Cerebellar cortex (tissue), 1 donor: ENCODE measurements at places on chromosomes 13 and 19.

DNA sequence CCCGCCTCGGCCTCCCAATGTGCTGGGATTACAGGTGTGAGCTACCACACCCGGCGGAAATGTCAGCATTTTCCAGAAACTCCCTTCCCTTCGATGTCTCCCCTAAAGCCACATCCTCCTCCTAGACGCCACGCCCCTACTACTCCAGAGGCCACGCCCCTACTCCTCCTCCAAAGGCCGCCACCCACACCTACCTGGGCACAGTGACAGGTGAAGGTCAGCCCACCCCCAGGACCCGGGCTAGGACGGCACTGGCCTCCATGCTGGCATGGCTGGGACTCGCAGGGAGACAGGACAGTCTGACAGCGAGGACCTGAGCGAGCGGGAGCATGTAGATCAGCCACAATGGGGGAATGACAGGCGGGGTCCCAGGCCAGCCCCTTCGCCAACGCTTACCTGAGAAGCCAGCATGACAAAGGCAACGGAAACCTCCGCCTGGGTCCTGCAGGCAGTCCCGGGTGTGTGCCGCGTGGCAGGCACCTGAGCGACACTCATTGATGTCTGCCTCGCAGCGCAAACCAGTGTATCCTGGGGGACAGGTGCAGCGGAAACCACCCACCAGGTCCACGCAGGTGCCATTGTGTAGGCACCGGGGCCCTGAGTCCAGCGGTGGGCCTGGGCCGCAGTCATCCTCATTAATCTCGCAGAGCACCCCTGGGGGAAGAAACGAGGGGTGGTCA lies 22.0 kb downstream of the NOTCH3 start:
- DNase-seq = no peak

DNA sequence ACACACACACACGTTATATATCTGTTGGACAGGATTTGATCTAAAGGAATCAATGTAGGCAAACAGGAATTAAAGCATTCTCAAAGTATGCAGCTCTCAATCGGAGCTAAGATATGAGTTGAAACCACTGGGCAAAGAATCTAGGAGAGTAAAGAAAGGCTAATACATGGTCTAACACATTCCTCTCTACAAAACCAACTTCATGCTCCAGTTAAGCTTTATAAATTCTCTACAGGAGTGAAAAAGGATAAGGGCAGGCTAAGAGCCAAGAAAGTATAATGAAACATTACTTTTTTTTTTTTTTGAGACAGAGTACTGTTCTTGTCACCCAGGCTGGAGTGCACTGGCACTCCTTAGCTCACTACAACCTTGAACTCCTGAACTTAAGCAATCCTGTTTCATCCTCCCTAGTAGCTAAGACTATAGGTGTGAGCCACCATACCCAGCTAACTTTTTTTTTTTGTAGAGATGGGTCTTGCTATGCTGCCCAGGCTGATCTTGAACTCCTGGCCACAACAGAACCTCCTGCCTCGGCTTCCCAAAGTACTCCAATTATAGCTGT lies 10.6 kb downstream of the FBXL3 start:
- DNase-seq = no peak

- DNase-seq = peak; percentile 40
Observed at GRCh38 chr19:33385956-33386355, 12.4 kb downstream of the CEBPG start.

DNA sequence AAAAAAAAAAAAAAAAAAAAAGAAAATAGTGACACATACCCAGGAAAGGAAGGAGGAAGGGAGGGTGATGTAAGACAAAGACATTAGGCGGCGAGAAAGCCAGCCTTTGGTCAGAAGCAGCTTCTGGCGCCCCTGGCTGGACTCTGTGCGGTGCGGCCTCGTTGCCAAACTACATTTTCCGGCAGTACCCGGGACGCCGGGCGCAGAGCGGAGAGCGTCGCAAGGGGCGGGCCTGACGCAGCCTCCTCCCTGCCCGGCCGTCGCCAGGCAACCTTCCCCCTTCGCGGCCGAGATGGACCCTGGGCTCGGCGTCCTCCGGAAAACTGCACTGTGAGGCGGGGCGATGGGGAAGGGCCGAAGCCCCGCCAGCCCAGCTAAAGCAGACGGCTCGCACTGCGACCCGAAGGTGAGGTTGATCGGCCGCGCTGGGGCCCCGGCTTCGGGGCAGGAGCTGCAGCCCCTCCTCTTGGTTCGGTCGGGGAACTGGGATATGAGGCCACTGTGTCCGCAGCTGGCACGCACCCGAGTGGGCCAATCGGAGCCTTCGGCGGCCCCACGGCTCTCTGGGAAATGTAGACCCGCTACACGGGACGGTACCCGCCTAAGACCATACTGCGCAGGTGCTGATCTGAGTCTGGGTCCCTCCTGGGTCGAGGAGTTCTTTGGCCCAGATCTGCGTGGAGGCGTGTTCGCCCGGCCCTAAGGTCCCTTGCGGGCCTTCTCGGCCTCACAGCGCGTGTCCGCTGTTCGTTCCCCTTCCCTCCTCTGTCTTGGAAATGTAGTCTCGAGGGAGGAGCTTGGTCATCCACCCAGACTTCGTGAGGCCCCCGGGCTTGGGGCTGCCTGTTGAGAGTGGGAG lies 2.3 kb upstream of the MZF1 start:
- peak; percentile 93 for DNase-seq

DNA sequence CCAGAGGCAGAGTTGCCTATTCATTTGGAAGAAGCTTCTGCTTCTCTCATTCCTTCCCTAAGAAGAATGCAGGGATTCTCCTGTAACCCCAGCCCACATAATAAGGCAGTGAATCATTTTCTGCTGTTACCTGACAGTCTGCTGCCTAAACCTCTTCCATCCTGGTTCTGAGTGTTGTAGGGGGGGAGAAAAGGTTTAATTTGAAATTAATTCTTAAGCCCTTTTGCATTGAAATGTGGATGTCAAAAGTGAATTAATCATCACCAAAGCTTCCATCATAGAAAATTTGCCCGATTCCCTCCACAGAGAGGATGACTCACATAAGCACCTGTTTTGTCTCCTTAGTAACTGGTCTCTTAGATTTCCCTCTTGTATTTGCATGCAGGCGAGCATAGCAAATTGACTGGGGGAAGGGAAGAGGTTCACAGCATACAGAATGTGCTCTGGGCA lies 146.7 kb upstream of the FNDC3A start:
- DNase-seq = no peak

DNA sequence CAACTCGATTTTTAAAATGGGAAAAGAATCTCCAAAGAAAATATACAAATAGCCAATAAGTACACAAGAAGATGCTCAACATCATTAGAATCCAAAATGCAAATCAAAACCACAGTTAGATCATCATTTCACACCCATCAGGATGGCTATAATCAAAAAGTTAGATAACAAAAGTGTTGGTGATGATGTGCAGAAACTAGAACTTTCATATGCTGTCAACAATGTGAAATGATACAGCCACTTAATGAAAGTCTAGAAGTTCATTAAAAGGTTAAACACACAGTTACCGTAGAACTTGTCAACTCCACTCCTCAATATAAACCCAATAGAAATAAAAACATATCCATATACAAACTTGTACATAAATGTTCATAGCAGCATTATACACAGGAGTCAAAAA lies 11.8 kb downstream of the ZC3H13 start:
- no peak for DNase-seq

DNA sequence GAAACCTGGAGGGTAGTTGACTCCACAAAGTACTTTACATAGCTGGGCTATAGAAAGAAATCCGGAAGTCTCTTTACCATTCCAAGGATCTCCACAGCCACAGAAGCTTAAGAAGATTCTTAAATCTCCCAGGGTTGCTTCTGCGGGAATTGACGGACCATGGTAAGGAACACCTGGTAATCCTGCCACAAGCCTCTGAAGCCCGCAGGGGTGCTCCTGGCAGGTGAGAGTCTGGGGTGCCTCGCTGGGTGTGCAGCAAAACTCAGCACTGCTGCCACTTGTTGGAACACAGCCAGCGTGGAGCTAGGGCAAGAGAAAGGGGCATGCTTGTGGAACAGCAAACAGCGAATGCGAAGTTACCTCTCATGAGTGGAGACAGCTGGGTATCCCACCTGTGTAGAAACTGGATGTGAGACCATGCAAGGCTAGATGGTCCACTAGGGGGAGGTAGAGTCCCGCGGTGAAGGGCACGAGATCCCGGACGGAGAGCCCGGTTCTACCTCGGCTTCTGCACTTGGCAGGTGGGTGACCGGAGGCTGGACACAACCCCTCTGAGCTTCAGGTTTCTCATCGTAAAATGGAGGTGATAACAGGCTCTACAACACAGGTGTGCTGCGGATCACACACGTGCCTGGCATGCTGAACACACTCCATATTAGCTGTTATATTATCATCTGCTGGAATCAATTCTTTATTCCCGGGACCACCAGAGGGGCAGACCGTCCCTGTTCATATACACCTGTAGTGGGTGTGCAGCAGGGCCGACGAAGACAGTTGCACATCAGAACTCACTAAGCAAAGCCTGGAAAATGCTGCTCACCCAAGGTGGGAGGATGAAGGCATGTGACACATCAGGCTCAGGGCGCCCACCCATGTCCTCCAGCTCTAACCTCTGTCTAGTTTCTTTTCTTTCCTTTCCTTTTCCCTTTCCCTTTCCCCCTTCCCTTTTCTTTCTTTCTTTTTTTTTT lies 24.1 kb upstream of the UBAC2 start:
- peak; percentile 71 for DNase-seq

DNA sequence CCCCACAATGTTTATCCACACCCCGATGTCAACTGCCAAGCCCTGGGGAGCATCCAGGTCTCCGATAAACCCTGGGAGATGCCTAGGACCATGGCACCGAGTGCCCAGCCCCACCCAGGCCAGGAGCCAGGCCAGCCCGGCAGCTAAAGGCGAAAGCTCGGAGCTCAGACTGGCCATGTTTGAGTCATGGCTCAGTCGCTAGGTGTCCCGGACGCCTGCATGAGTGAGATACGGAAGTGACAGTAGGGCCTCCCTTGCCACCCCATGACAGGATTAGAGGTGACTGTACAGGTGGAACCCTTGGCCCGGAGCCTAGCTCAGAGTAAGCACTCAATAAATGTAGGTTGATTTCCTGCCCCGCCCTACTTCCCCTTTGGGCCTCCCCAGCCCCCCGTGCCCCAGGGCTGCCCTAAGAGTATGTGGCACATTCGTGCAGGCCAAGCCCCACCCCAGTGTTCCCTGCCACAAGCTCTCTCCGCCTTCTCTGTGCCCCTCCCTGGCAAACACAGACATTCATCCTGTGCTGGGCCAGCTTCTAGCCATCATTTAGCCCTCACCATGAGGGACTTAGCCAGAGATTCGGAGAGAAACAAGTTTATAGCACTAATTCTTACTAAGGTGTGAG lies 5.8 kb upstream of the TPM4 start:
- peak; percentile 73 for DNase-seq

GRCh38 chr19:55678121-55678671 lies 3.2 kb downstream of the EPN1 start:
- no peak for DNase-seq

DNA sequence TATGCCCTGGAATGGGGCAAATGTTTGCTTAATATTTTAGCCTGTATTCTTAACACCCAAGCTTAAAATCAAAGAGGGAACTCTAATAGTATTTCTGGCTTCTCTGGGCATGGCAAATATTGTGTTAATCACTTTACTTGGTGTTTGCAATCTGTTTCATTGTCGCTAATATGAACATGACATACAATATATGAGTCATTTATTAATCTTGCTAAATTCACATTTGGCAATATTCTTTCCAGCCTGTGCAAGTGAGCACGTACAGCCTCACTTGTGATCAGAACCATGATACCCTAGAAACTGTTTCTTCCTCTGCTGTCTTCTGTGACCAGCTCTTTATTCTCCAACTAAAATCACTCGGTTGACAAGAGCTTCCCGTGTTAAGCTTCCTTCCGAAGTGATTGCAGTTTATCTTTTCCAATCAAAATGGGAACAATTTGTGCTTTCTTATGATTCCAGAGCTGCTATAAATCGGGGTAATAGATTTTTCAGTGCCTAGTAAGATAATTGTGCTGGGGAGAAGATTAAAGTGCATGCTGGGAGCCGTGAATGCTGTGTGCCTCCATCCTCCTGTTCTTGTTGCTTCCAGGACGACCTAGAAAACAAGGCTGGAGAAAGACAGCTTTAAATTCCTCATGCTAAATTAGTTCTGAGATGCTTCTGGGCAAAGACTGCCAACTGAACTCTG lies 153.0 kb upstream of the TMTC4 start:
- no peak for DNase-seq

GRCh38 chr13:46010148-46010547 lies 42.4 kb downstream of the ZC3H13 start:
- DNase-seq = peak; percentile 11

GRCh38 chr19:33720691-33721682 lies 75.7 kb upstream of the KCTD15 start:
- no peak for DNase-seq

- DNase-seq = no peak
Observed at GRCh38 chr19:21856773-21857514, 21.0 kb upstream of the ZNF43 start.

DNA sequence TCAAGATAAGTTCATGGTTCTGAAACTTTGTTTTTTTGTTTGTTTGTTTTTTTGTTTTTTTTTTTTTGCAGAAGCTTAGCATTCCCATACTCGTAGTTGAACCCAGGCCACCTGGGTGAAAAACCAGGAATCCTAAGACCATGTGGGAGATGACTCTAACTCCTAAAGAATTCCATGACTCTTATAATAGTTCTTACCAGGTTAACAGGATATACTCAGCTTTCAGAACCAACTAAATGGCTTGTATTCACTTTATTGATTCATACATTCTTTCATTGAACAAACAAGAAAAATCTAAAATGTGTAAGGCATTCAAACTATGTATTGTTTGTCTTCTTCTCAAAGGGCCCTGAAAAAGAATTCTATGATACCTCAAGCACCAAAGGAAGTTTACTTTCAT lies 40.5 kb upstream of the KLF5 start:
- no peak for DNase-seq

DNA sequence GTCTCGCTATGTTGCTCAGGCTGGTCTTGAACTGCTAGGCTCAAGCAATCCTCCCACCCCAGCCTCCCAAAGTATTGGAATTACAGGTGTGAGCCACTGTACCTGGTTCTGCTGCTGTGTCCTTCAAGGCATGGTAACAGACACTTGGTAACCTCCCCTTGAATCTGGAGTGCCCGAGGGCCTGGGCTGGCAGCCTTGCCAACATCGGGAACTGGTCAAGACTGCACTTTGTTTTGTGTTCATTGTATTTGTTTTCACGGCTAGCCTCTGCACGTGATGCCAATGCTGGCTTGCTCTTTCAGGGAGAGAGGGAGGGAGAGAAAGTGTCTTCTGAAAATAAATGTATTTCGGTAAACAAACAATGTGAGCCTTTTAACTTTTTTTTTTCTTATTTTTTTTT lies 12.0 kb downstream of the CERS4 start:
- DNase-seq = peak; percentile 27

- peak; percentile 37 for DNase-seq
Observed at GRCh38 chr19:47280183-47280797, 5.6 kb downstream of the INAFM1 start.
